ENCODE measurements at places on chromosomes 7 and 10.

DNA sequence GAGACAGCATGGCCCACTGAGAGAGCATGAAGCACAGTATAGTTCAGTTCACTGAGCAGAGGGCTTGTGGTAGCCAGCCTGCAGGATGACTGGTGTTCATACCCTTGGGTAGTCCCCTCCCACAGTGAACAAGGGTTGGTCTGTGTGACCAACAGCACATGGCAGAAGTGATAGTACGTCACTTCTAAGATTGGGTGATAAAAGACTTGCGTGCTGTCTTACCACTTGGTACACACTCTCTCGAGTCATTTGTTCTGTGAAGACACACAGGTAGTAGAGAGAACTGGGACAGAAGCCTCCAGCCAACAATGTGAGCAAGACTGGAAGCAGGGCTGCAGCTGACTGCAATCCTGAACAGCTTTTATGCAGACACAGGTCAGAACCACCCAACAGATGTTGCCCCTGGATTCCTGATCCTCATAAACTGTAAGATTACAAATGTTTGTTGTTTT lies 14.6 kb downstream of the EPC1 start:
- DNase-seq: peak; percentile 72

- DNase-seq: no peak
Observed at GRCh38 chr7:5177060-5177459, 13.0 kb upstream of the WIPI2 start.

DNA sequence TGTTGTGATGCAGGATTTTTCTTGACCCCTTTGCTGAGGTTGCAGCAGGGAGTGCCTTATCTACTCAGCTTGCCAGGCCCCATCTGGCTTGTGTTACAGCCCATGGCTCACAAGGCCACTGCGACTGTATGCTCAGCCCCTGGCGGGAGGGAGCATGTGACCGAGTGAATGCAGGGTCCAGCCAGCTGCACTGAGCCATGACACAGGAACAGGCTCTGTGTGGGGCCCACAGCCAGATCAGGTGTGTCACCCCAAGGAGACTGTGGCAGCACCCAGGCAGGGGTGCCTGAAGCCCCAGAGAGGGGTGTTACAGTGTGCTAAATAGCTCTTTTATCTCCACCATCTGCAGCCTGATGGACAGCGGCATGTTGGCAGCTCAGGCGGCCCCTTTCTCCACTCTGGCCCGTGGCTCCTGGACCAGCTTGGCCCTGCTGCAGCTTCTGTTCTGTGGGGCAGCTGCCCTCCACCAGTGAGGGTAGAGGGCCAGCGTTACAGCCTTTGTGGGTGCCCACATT lies 2.6 kb upstream of the PCBD1 start:
- DNase-seq: no peak

DNA sequence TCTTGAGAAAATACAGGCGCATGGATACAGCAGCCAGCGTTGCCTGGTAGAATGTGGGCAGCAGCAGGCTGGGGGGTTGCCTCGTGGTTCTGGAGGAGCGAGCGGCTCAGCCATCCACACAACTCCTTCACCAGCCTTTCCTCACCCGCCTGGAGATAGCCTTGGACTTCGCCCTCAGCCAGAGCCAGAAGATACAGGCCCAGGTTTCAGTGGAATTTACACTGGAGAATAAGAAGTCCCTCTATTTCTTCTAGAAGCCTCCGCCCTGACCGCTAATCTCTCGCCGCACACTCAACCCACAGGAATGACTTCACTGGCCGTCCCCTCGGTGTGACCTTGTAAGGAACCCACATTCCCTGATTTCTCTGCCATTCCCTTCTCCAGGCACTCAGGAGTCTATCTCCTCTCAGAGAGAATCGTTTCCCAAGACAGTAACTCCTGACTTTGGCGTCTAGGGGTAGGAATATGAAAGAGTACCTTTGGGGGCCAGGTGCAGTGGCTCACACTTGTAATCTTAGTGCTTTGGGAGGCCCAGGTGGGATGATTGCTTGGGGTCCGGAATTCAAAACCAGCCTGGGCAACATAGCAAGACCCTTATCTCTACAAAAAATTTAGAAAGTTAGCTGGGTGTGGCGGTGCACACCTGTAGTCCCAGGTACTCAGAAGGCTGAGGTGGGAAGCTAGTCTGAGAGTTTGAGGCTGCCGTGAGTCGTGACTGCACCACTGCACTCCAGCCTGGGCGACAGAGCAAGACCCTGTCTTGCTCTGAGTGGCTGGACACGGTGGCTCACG lies 52.0 kb upstream of the ECHDC3 start:
- DNase-seq: no peak

- DNase-seq: no peak
Observed at GRCh38 chr7:40673285-40673684, 538.5 kb downstream of the SUGCT start.

GRCh38 chr10:47101807-47102206 lies 190.6 kb downstream of the PTPN20 start:
- no peak for DNase-seq

DNA sequence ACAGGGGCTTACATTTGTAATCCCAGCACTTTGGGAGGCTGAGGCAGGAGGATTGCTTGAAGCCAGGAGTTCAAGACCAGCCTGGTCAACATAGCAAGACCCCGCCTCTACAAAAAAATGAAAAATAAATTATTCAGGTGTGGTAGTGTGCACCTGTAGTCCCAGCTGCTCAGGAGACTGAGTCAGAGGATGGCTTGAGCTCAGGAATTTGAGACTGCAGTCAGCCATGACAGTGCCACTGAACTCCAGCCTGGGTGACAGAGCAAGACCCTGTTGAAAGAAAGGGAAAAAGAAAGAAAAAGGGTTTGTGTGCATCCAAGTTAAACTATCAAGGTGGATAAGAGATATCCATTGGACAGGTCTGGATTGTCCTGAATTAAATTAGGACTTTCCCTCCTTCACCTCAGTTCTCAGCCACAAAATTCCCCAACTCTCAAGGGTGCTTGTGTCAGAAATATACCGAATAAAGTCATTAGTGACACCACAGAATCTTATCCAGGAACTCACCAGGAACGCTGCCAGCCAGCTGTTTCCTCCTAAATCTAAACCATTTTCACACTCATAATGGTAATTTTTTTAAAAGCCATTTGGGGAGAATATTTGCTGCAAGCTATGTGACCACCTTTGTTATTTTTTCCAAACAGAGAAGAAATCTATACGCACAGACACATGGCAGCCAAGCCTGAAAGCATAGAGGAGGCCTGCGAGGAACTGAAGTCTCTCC lies 12.0 kb downstream of the AFAP1L2 start:
- no peak for DNase-seq

- DNase-seq: no peak
Observed at GRCh38 chr7:101096957-101097347, 11.7 kb downstream of the TRIM56 start.

GRCh38 chr7:89401690-89402089 lies 606.2 kb upstream of the TEX47 start:
- DNase-seq: no peak

DNA sequence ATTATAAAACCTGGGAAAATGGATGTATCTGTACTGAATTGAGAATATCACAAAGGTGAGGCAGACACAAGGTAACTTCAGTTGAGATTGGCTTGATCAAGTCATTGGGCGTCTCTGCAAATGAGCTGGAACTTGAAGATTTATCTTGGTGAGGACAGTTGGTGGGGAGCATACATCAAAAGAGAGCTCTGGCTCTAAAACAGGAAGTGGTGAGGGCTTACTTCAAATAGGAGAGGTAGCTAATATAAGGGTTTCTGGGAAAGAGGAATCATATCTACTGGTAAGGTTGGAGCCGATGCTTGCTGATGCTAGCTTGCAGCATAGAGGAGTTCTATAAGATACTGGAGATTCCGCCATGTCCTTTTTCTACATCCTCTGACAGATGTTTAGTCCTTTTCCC lies 39.9 kb upstream of the FGL2 start:
- DNase-seq: no peak

- DNase-seq: no peak
Observed at GRCh38 chr7:44920119-44920518, 34.8 kb upstream of the PURB start.

- no peak for DNase-seq
Observed at GRCh38 chr7:35780070-35780469, 20.8 kb upstream of the SEPTIN7 start.

DNA sequence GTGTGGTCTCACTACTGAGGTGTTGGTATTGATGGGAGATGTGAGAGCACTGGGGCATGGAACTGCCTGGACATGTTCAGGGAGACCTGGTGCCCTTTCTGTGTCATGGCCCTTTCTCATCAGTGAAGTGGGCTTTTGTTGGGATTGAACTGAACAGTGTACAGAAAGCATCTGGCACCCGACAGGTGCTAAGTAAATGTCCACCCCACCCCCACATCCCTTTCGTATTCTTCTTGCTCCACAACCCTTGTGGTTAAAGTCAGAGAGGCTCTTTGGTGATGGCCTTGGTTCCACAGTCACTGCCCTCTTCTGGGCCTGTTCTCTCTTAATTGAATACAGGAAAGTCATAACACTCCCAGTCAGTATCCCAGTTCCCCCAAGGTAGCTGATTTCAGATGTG lies 5.4 kb downstream of the NOM1 start:
- DNase-seq: no peak

DNA sequence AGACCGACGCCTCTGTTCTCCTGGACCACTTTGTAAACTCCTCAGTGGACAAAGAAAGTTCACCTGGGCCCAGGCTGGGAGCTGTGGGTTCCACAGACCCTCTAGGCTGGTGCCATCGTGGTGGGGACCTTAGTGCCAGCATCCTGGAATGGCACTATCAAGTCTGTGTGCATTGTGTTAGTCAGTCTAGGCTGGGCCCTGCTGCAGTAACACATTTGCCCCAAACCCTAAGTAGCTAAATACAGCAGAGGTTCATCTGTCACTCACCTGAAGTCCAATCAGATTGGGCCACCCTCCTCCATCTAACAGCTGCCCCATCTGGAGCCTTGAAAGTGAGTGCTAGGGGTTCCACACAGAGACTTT lies 110.8 kb downstream of the RGS10 start:
- no peak for DNase-seq

GRCh38 chr10:49008505-49009198 lies 69.0 kb upstream of the LRRC18 start:
- no peak for DNase-seq

- DNase-seq: no peak
Observed at GRCh38 chr10:78520737-78521430, 487.2 kb downstream of the RPS24 start.
